ENCODE measurements at places on chromosomes 2 and 18.

GRCh38 chr2:51624995-51625394, 593.1 kb upstream of the NRXN1 start:
- no peak for DNase-seq

- DNase-seq: no peak
Measured at GRCh38 chr2:157837851-157838441, 38.2 kb downstream of the ACVR1 start.

DNA sequence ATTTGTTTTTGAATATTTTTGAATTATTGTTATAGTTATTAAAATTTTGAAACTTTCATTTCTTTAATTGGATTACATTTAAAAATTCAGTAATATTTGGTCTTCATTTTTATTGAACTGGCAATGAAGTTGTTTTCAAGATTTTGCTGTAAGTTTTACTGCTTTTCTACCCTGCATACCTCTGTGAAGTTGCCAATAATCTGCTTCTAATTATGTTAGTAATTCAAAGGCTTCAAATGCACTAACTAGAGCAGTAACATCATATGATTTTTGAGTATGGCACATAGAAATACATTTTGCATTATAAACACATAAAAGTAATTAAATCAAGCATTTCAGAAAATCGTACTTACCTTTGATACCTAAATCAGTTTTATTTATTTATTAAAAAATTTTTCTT, 40.3 kb upstream of the FAM171B start:
- DNase-seq: no peak

DNA sequence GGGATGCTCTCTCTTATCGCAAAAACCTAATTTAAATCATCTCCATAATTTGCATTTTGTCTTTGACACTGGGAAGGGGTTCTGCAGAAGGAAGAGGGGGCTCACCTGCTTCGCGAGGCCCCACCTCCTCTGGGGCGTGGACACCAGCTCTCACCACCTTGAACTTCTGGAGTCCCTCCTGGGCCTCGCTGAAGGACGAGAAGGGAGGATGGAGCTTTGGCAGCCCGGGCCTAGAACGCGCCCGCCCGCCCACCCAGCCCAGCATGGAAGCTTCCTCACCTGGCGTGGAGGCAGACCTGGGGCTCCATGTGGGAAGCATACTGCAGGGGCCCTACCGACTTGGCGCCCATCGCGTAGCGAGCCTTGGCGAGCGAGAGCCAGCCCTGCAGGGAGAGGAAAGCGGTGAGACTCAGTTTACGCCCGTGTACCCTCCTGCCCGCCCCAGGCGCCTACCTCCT, 1.1 kb upstream of the IMP4 start:
- DNase-seq: no peak

GRCh38 chr2:61645911-61646310, 107.8 kb upstream of the XPO1 start:
- peak; percentile 44 for DNase-seq

GRCh38 chr18:46387441-46388131, 269.4 kb downstream of the LOXHD1 start:
- no peak for DNase-seq

DNA sequence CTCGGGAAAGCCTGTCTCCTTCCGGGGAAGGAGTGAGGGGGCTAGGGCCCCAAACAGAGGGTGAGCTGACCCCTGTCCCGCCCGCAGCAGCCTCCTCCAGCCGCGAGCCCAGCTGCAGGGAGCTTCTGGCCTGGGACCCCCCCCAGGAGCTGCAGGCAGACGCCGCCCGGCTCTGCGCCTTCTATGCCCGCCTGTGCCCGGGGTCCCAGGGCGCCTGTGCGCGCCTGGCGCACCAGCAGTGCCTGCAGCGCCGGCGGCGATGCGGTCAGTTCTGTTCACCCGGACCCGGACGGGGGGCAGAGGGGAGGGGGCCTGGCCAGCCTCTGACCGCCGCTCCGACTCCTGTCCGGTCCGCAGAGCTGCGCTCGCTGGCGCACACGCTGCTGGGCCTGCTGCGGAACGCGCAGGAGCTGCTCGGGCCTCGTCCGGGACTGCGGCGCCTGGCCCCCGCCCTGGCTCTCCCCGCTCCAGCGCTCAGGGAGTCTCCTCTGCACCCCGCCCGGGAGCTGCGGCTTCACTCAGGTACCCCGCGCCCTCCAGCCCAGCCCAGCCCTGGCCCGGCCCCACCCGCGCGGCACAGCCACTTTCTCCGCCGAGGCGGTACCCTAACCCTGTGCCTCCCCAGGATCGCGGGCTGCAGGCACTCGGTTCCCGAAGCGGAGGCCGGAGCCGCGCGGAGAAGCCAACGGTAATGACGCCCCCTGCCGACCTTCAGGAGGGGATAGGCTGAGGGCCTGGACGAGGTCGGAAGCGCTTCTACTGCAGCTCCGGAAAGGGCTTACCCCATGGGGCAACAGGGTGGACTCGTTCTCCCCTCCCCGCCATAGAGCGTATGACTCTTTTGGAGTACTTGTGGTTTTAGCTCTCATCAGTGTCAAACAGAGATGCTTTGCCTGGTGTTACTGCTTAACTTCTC, 2.0 kb upstream of the CHRND start:
- DNase-seq: peak; percentile 40

DNA sequence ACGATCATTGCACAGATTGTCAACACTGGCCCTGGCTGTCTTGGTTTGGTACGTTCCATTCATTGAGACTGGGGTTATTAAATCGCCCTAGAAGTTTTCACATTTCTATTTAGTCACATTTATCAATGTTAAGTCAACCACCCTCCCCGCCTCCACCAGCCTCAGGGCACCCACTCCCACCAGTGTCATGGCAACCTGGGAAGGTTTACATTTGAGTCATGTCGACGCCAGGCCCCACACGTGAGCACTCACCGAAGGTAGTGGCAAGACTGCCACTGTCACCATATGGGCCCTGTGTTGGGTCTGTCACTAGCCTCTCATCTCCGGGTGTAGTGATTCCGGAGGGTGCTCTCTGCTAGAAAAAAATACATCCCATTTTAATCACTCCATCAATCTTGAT, 194.2 kb downstream of the TWIST2 start:
- no peak for DNase-seq
